HFFc6 (cell line): ENCODE measurements at places on chromosomes 2 and 18.

- peak; percentile 25 for DNase-seq
These were observed 17.3 kb downstream of the ALPK2 start for GRCh38 chr18:58611395-58612131.

DNA sequence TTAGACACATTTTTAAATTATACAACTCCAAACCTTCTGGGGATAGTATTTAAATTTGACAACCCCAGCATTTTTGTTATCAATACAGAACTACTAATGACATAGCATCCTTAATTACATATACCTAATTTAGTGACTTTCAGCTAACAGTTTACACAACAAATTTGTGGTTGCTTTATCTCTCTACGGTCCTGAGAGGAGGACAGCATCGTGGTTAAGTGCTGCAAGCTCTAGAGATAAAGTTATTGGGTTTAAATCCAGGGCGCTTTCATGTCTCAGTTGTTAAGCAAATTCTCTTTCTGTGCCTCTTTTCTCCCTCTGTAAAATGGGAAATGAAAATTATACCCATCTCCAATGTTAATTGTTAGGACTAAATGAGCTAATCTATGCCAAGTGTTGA, 129.3 kb downstream of the METTL4 start:
- no peak for DNase-seq

DNA sequence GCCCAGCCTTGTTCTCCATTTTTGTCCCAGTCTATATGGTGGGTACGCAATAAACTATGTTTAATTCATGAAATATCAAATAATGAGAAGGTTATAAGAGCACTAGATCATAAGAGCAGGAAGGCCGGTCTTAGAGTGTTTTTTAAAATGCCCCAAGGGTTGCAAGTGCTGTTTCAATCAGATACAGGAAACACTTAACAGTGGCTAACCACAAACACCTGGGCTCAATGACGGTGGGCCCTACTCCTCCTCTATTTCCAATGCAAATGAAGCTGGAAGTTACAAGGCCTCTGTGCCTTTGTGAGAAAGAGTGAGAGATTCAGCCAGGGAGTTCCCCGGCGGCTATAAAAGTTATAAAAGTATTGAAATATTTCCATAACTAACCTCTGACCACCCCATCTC, 18.9 kb upstream of the WDR33 start:
- DNase-seq: no peak

DNA sequence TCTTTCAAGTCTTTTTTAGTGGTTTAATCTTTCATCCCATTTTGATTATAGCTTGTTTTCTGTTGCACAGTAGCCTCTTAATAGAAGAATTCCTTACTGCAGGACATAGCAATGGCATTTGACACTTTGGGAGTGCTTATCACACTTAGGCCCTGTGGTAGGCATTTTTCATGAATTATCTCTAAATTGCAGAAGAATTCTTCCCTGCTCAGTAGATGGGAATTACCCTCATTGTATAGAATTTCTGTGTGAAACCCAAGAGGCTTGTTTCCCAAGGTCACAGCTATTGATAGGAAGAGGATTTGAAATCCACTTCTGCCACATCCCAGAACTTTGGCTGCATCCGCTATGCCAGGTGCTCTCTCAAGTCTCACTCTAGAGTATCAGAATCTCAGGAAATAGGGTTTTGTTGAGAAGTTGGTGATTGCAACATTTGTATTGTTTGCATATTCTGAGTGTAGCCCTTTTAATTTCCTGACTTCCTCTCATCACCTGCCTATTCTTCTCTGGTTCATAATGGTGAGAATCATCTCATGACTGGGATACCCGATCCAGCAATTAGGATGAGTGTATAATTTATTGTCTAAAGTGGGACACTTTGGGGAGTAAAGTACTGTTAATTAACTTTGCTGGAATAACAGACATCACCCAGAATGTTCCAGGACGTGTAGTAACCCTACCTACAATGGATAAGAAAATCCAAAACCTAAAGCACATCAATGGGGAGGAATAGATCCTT, 255.2 kb upstream of the RASGRP3 start:
- DNase-seq: no peak

GRCh38 chr18:41025666-41026065, 929.4 kb upstream of the PIK3C3 start:
- no peak for DNase-seq

DNA sequence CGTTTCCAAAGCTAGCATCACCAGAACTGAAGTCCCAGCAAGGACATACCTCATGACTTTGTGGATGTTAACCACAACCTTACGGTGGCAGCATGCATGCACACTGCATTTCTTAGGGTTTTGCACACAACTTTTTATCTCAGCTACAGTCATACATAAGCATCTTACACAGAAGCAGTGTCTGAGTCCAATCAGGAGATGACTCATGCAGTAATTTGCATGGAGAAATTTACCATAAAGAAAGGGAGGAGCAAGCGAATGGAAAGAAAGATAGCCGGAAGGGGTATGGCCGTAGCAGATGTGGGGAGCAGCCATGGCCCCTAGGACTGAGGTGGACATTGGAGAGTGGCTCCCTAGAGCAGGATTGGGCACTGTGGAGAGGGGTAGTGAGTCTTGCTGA, 522.5 kb downstream of the GALR1 start:
- no peak for DNase-seq
